HFFc6 (cell line): ENCODE measurements at places on chromosomes 2 and 18.

DNA sequence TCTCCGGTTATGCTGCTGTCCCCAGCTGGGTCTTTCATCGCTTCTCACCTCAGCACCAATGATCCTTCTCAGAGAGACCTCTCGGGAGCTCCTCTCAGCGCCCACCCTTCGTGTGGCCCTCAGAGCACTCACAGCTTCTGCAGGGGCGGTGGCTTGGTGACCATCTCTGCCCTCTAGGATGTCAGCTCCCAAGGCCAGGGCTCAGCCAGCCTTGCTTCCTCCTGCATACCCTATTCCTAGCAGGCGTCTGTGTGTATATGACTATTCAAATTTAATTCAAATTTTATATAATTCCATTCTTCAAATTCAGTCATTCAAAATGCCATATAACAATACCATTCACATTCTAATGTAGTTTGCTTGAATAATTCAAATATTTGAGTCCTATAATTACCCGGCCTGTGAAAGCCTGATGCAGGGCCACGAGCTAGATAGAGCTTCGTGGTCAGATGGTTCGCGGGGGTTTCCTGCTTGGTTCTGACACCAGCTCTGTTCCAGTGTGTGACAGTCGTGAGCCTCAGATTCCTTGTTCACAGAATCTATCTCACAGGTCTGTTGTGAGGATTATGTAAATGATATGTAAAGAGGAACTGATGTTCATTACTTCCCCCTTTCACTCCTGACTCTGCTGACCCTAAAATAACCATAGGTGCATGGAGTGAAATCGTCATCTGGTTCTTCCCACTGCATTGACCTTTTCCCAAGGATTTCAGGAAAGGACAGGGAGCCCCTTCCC is 94.0 kb upstream of the CNGA3 start:
- no peak for DNase-seq

GRCh38 chr2:17827316-17827715 is 11.1 kb downstream of the MSGN1 start:
- DNase-seq: no peak

DNA sequence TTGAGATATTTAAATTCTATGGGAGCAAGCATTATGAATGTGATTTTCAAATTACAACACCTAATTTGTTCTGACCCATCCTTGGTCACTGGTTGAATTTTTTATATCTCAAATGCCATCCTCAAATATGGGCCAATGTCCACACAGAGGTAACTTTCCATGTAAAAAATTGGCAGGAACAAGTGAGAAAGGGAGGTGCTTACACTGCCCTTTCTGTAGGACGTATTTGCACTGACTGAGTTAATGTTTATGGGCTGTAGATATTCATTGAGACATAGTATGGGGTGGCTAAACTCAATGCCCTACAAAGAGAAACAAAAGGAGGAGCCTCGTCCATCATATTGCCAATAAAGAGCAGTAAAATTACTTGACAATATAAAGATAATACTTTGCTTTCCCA is 259.3 kb downstream of the NRXN1 start:
- DNase-seq: no peak

GRCh38 chr2:238237431-238238135 is 2.3 kb downstream of the HES6 start:
- no peak for DNase-seq

- no peak for DNase-seq
Measured at GRCh38 chr2:7649461-7650228, 732.4 kb downstream of the RNF144A start.

GRCh38 chr2:215622837-215623236 is 187.0 kb upstream of the FN1 start:
- no peak for DNase-seq

DNA sequence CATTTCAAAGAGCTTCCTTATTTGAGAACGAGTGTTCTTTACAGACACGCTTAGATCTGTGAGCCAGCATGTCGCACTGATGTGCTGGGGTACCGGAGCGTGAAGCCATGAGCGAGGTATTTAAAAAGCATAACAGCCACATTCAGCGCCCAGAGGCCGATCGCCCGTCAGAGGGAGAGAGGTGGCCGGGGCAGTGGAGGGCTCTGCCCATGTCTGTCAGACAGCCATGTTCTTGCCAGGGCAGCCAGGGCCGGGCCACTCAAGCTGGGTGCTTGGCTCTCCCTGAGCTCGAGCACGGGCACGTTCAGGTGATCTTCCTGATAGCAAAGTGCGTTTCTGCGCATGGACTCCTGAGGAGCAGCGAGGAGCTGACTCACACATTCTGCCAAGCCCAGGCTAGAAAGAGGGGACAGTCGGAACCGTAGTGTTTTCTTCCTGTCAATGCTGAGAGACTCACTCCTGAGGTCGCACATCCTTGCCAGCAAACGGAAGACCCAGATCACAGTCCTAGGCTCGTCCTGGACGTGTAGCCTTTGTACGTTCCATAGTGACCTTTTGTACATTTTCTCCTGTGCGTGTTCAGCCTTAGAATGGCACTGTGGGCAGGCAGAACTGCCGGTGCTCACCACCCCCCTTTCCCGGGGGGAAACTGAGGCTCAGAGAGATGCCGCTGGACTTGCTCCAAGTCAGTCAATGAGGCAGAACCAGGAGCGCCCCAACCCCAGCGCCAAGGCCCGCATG is 100.7 kb downstream of the NFATC1 start:
- DNase-seq: no peak

DNA sequence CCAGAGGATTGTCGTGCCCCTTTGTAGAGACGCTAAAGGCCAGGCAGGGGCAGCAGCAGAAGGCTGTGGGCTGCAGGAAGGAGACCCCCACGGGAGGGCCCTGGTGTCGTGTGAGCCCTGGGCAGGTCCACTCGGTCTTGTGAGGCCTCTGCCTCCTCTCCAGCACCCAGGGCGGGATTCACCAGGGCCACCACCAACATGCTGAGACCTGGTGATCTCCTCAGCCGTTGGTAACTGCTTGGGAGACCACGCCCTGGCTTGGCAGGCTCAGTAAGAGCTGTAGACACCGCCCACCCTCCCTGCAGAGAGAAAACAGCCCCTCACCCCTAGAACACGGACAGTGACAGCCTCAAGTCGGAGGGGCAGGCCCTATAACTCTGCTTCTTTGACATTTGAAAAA is 21.1 kb downstream of the MBP start:
- no peak for DNase-seq

DNA sequence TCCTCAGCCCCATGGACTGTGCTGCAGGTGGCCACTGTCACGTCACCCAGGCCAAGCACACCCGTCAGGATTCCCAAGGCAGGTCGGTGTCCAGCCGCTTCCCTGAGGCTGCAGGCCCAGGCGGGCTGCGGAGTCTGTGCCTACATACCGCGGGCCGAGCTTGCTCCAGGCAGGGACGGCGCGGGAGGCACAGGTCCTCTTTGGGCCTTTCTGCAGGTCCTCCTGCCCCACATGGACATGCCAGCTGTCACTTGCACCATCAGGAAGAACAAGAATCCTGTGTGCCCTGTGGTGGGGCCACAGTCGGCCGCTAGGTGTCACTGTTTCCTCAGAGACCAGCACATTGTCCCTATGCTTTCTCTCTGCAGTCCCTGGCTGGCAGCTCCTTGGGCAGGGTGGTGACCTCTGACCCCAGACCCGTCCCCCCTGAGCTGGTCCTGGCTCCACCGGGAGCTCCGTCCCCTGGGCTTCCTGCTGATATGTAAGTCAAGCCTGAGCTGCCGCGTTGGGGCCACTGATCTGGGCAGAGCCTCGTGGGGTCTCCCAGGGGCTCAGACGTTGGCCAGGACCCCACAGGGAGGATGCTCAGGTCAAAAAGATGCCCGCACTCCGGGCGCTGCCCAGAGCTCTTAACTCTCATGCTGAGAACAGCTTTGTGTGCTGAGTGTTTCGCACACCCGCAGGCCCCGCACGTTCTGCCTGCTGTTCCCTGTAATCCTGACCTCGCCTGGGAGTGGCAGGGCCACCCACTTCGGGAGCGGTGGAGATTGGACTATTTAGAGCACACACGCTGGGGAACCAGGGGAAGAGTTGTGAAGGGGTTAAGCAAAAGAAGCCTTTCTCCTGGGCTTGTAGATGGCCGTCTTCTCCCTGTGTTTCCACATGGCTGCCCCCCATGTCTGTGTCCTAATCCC is 17.3 kb upstream of the AGXT start:
- peak; percentile 66 for DNase-seq

GRCh38 chr2:64337314-64337713 is 116.6 kb upstream of the LGALSL start:
- no peak for DNase-seq

- DNase-seq: no peak
Measured at GRCh38 chr2:99550368-99550767, 60.6 kb upstream of the REV1 start.

DNA sequence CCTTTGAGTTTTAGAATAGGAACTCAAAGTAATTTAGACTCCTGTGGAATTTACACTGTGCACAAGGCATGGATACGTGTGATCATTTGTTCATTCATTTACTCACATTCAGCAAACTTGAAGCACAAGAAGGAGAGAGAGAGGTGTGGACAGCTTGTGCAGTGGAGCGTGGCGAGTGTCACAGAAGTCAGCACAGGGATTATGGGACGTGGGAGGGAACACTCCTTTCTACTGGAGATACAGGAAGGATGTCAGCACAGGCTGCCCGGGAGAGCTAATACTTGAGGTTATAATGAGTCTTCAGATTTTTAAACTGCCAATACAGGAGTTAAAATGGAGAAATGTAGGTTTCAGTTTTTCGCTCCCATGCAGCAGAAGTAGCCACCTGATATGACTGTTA is 7.0 kb downstream of the FAM228A start:
- DNase-seq: no peak

DNA sequence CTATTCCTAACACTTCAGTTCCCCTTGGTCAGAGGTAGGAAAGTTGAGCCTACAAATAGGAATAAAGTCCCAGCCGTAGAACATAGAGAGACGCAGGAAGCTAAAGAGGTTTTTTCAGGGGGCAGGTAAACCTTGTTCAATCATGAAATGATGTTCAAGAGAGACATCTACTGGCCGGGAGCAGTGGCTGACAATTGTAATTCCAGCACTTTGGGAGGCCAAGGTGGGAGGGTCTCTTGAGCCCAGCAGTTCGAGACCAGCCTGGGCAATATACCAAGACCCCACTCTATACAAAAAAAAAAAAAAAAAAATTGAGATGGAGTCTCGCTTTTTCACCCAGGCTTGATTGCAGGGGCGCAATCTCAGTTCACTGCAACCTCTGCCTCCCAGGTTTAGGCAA is 66.7 kb upstream of the DNAJC10 start:
- DNase-seq: peak; percentile 15

- DNase-seq: no peak
Measured at GRCh38 chr2:232502911-232503808, 15.5 kb upstream of the ECEL1 start.

- no peak for DNase-seq
Measured at GRCh38 chr2:23645230-23645808, 260.3 kb downstream of the KLHL29 start.

- no peak for DNase-seq
Measured at GRCh38 chr18:66894851-66895250, 291.0 kb upstream of the CDH19 start.

DNA sequence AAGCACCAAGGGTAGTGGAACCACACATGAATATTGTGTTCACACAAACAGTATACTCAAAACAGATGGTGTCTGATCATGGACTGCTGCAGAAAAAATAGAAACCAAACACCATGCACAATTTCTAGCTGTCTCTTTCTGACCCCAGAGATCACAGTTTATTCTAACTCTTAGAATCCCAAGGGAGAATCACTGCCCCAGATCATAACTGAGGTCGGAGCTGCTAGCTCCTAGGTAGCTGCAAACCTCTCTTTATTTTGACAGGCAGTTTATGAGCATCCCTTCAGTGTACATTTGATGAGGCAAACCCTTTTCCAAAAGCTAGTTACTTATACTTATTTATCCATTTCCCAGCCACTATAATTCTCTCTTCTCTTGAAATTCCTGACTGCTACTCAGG is 439.1 kb upstream of the HNMT start:
- DNase-seq: no peak

DNA sequence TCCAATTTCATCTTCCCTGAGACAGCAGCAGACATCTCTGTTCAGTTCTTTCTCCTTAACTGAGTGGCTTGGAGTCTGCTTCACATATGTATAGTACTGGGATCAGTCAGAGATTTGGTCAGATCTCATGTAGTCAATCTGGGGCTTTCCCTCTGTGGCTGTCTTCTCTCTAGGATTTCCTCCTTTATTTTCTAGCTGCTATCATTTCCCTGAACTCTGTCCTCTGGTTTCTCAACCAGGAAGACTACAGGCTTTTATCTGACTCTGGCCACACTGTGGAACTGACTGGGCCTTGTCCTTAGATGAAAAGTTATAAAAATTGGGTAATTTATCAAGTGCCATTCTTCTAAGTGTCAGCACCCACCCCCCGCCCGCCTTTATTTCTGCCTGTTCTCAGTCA is 121.0 kb downstream of the RAPGEF4 start:
- no peak for DNase-seq

DNA sequence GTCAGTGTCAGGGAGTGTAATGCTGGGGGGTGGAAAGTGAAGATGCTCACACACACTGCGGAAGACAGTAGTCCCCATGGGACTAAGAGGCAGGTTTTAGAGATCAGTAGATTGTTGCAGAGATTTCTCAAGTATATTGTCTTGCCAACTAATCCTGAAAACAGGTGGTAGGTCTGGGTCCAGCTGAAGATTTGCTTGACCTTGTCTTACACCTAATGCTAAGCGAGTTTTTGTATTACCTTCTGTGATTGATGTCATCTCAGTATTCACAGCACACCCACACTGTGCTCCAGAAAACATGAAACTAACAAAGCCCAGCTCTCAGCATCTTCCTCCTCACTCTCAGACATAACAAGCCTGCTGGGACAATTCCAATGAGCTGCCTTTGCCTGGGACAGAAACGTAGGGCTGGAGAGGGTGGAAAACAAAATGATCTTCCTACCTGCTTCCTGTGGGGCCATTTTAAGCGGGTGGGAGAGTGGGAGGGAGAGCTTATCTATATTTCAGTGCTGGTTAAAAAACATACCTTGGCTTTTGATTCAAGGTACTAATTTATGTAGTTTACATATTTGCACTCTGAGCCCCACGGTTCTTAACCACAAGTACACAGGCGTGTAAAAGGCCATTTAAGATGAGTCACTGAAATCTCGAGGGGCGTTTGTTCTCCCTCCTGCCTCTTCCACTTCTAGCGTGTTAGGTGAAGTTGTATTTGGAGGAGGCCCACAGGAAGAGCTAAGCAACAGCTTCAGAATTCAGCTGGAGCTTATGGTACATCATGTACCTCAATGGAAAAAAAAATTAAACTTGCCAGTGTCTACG is 23.1 kb upstream of the RBMS1 start:
- DNase-seq: peak; percentile 26
